Left colon (tissue), 2 donors: ENCODE measurements at places on chromosomes 4 and X. TPM values are rescaled to one million over a fixed set of nuclear protein-coding genes. Genes with fewer than 3 reads are reported as not detected.

- no peak for DNase-seq
These were observed 47.5 kb upstream of the SCRG1 start for GRCh38 chr4:173446416-173446815.

DNA sequence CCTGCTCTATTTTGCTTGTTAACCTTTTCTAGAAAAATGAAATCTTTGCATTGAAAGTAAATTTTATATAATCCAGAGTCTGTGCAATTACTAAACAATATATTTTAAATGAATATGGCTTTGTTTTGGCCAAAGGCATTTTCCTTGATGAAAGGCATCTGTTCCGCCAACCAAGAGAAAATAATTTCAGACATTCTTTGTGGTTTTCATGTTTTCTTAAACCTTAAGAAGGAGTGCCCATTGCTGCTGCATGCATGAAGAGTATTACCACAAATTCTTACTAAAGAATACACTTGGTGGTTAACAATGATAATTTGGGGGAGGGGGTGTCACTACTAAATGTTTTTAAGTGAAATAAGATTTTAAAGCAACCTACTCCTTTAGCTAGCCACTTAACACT is 2.7 kb upstream of the PDGFC start:
- no peak for DNase-seq

DNA sequence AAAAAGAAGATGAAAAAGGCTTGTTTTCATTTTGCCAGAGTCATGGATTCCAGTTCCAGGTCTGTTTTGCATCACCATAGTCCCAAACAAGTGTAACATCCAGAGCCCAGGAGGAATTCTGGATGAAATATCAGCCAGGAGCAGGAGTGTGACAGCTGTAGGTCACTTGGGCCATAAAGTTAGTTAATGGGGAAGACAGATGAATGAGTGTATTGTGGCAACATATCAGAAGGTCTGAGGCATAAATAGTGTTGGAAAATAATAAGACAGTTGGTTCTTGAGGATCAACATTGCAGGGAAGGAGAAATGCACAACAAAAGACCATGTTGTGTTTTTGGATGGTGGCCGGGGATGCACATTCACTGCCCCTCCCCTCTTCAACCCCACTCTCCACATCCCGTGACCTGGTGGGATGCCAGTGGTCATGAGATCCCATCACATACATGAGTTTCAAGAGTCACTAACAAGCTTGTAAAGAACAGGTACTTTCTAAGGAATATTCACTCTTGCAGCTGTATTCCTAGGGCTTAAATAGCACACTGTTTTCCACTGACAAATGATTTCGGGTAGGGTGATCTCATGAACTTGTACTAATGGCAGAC is 83.1 kb upstream of the IGFBP7 start:
- DNase-seq: no peak

DNA sequence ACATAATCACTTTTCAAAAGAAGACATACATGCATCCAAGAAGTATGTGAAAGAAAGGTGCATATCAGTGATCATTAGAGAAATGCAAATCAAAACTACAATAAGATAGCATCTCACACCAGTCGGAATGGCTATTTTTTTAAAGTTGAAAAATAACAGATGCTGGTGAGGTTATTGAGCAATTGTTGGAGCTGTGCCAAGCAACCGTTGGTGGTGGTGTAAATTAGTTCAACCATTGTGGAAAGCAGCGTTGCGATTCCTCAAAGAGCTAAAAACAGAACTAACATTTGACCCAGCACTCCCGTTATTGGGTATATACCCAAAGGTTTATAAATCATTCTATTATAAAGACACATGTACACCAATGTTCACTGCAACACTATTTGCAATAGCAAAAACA is 14.2 kb downstream of the COX7B2 start:
- DNase-seq: no peak

DNA sequence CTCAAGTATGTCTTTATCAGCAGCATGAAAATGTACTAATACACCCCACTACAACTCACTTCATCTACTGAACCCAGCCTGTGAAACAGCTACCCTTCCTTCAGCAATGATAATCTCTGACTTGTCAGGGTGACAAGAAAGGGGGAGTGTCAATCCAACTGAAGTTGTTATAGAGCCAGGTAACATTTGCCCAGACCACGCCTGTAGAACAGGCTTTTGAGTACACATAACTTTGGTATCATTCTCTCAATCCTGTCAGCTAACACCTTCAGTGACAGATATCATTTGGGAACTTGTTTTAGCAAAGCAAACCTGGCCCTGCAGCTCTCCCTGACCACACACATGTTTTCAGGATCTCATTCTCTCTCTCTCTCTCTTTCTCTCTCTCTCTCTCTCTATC is 592.2 kb downstream of the SMARCA1 start:
- DNase-seq: peak; percentile 6

DNA sequence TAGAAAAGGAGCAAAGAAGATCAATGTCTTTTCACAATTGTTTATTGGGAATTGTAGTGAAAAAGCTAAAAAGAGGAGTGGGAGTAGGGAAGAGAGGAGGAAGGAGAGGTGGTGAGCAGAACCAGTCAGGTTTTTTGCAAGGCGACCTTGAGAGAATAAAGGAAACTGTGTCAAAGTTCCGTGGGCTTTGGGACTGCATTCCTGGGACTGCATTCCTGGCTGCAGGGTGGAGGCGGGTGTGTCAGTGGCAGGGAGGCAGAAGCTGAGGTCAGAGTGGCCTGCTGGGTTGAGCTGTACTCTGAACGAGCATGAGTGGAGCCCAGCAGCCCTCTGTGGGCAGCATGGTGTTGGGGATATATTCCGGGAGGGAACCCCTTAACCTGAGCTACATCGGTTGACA is 66.8 kb upstream of the UCP1 start:
- peak; percentile 52 for DNase-seq

DNA sequence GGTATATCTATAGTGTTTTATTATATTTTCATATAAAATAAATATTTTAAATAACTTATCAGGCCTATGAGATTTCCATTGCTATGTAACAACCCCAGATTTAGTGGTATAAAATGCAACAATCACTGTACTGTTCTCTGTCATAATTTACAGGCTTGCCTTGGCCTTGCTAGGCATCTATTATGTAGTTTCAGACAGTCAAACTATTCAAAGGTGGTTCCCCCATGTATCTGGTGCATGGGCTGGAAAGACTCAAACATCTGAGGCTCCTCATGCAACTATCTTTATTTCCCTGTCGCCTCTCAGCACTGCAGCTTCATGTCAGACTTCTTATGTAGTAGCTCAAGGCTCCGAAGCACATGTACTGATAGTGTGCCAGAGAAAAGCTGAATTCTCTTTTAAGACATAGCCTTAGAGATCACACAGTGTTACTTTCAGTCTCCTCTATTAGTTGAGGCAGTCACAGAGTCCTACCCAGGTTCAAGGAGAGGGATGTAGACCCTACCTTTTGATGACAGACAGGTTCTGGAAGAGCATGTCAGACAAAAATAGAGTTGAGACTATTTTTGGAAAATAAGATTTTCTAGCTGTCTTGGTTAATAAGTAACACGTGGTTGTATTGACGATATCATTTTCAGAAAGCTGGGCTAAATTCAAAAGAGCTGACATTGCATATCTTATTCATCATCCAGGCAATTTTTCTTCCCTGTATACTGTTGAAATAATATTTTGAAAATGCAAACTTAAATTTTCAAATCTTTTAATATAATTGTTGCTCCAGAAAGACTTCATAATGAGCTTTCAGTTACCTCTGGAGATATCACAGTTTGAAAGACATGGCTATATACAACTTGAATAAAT is 19.4 kb downstream of the MTTP start:
- no peak for DNase-seq

GRCh38 chrX:133630362-133630761 is 215.1 kb upstream of the GPC4 start:
- no peak for DNase-seq

- DNase-seq: no peak
These were observed 22.8 kb upstream of the ARHGAP24 start for GRCh38 chr4:85452058-85452731.

GRCh38 chrX:39462835-39463234 is 634.9 kb downstream of the BCOR start:
- DNase-seq: no peak

DNA sequence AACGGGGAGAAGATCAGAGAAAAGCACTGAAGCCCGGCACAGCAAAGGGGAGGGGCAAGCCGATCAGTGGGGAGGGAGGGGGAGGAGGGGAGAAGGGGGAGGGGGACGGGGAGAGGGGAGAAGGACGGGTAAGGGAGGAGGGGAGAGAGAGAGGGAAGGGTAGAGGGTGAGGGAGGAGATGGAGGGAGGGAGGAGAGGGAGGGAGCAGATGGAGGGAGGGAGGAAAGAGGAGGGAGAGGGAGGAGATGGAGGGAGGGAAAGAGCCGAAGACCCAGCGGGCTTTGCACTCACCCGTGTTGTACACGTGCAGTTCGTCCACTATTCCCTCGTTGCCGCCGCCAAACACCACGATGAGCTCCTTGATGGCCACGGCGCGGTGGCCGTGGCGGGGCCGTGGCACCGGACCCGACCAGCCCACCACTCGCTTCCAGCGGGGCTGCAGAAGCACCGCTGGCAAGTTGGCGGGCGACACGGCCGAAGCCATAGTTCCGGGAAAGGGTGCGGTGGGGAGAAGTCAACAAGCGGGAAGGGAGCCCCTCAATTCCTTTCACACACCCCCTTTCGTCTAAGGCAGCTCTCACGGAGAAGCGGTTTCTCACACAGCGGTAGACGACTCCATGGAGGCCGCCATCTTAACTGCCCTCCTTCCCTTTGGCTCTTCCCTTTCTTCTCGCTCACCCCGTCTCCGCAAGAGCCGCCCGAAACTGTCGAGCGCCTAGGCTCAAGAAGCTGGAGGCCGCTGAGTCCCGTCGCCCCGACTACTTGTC is 1.1 kb downstream of the HCFC1 start:
- DNase-seq: peak; percentile 45

GRCh38 chrX:154727418-154727817 is 23.5 kb downstream of the GAB3 start:
- no peak for DNase-seq

GRCh38 chrX:130014770-130015169 is 32.3 kb downstream of the BCORL1 start:
- no peak for DNase-seq

GRCh38 chrX:15864023-15864422 is 9.4 kb upstream of the AP1S2 start:
- DNase-seq: no peak

DNA sequence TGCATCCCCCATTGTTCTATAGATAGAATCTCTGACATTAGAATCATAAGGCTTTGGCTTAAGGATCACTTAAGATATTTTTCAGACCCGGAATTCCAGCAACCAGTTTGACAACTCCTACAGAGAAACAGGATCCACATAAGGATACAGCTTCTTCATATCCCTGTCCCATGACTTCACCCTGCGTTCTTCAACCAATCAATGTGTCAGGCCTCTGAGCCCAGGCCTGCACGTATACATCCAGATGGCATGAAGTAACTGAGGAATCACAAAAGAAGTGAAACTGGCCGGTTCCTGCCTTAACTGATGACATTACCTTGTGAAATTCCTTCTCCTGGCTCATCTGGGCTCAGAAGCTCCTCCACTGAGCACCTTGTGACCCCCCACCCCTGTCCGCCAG is 85.1 kb downstream of the MFAP3L start:
- no peak for DNase-seq

GRCh38 chrX:136679531-136679930 is 31.6 kb downstream of the CD40LG start:
- no peak for DNase-seq

DNA sequence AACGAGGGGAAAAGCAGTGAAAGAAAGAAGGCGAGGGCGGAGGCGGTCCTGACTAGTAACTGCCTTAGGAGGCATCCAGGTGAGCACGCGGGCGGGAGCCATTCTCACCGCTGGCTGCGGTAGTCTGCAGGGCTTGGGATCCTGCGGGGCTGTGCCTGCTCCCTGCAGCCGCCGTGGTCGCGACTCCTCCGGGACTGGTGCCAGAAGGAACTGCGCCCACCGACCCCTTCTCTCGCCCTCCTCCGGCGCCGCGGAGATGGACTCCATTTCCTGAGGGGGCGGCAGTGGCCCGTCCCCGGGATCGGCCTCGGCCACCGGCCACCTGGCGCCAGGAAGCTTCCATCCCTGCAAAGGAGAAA is 543 bp downstream of the NFXL1 start:
- DNase-seq: peak; percentile 47

GRCh38 chrX:11010476-11010875 is 100.7 kb upstream of the HCCS start:
- no peak for DNase-seq

The BBS7 gene
- total RNA-seq: 14.1 TPM

The SMR3A gene
- total RNA-seq: not detected

The FHIP1A gene
- total RNA-seq: 32.1 TPM

The ZMAT1 gene
- 2.1 TPM for total RNA-seq

The ARL9 gene
- total RNA-seq: not detected

The EMCN gene
- 2.5 TPM for total RNA-seq

The TIMM17B gene
- total RNA-seq: 44.6 TPM
